ENCODE measurements at places on chromosomes 3 and 15.

- no peak for DNase-seq
These were observed 12.1 kb downstream of the SNAP23 start for GRCh38 chr15:42507514-42507913.

DNA sequence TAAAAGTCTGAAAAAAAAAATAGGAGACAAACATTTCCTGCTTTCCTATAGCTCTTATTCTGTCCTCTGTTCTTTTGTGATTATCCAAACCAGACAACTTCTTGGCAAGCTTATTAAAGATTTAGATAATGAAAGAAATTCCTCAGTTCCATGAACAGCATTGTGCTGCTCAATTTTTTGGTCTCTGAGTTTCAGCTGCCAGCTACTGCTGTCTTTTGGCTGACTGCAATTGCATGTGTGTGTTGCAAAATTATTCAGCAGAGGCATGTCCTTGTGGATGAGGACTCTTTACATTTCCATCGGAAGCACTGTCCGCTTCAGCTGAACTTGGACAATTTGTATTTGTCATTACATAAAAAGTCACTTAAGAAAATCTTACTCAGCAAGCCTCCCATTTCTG lies 397.3 kb upstream of the RASGRP1 start:
- no peak for DNase-seq

DNA sequence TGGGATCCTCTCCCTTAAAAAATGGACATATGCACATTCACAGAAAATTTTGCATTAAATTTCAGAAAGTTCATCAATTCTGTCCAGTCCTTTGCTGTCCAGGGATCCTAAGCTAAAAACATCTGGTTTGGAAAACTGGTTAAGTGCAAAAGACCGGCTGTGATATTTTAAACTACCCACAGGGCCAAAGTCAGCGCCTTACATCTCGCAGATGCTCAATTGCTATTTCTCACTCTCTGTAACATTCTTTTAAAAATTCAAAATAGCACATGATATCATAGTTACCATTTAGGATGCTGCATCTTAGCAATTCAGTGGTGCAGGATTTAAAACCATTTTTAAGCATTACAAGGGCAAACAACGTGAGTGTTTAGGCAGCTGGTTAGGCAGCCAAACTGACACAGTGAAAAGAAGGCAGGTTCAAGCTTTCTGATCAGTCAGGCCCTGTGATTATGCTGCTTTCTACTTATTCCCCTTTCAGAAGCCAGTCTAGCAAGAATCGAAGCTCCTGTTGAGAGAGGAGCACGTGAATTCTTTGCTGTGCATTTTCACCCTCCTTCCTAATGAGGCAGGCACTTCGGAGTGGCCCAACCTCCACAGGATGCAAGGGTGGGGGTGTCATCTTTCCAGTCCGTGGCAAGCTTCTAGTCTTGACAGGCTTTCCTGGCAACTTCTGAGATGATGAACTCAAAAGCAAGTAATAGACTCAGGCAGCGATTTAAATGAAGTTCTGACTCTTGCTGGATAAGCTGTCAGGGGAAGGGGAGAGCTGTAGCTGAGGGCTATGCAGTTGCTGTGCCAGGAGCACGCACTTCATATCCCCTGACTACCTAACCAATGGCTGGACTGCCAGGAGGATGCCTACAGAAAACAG lies 8.8 kb downstream of the PRICKLE2 start:
- DNase-seq, result no peak

- no peak for DNase-seq
These were observed 24.0 kb upstream of the USP3 start for GRCh38 chr15:63480441-63480821.

- DNase-seq, result no peak
These were observed 68.7 kb upstream of the FURIN start for GRCh38 chr15:90799639-90800170.

DNA sequence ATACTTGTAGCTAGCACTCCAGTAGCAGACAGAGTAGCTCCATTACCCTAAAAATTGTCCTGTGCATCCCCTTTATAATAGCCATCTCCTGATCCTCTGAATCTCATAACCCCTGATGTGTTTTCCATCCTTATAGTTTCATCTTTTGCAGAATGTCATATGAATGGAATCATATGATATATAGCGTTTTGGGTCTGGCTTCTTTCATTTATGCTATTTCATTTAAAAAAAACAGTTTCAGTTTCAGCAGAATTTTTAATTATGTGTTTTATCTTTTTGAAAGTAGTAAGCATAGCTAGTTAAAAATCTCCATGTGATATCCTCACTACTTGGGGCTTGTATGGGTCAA lies 132.7 kb downstream of the KLF13 start:
- no peak for DNase-seq

- DNase-seq, result no peak
These were observed 54.6 kb upstream of the STXBP5L start for GRCh38 chr3:120853416-120853815.

DNA sequence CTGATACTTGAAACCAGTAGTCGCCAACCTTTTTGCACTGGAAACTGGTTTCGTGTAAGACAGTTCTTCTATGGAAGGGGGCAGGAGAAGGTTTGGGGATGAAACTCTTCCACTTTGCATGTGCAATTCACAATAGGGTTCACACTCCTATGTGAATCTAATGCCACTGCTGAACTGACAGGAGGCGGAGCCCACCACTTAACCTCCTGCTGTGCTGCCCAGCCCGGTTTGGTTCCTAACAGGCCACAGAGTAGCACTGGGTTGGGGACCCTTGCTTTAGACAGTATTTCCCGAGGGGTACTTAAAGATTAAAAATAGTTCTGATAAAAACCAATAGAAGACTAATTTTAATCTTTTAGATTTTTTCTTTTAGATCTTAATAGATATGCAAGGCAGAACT lies 11.1 kb downstream of the TFG start:
- no peak for DNase-seq

- DNase-seq, result peak; percentile 55
These were observed 398.9 kb upstream of the TPRG1 start for GRCh38 chr3:188772886-188773285.

- no peak for DNase-seq
These were observed 15.6 kb downstream of the SNAP23 start for GRCh38 chr15:42511007-42511391.

DNA sequence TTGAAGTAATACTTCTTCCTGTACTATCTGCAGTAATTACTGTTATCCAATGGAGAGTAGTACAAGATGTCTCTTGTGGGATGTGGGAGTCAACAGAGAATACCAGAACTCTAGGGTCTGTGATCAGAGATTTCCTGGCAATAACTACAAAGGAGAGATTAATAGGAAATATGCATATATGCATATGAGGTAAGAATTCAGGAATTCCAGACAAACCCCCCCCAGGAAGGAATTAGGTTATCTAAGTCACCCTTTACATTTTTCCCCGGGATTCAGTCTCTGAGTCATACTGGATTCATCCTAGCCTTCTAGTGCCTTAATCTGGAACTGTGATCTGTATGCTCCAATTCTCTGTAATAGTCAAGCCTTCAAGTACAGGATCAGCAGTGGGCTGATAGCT lies 49.4 kb downstream of the GTF2E1 start:
- DNase-seq, result peak; percentile 50

DNA sequence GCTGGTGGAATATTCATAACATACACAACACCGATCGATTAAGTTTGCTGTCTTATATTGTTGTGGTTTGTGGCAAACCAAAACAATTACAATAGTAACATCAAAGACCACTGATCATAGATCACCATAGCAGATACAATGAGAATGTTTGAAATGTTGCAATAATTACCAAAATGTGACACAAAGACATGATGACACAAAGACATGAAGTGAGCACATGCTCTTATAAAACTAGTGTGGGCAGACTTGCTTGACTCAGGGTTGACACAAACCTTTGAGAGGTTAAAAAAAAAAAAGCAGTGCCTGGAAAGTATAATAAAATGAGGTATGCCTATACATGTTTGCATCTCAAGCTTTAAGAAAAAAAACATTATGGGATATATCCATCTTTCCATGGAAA lies 130.3 kb downstream of the NR1I2 start:
- no peak for DNase-seq

GRCh38 chr15:50890751-50891150 lies 17.7 kb upstream of the AP4E1 start:
- no peak for DNase-seq

DNA sequence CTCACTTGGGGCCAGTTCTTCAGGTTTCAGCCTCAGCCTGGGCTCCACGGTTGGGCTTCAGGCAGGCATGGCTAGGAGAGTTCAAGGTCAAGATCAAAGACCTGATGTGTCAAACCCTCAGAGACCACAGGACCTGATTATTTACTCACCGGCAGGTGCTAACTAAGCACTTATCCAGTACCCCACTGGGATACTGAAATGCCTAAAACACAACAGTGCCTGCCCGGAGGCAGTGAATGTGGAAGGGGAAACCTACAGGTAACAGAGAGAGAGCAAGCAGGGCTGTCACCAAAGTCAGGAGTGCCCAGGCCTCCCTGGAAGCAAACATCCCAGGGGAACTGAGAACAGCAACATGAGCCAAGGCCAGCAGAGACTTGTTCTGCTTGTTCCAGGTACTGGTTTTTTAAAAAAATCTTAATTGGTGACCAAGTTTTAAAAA lies 6.7 kb downstream of the IDH2 start:
- DNase-seq, result no peak

DNA sequence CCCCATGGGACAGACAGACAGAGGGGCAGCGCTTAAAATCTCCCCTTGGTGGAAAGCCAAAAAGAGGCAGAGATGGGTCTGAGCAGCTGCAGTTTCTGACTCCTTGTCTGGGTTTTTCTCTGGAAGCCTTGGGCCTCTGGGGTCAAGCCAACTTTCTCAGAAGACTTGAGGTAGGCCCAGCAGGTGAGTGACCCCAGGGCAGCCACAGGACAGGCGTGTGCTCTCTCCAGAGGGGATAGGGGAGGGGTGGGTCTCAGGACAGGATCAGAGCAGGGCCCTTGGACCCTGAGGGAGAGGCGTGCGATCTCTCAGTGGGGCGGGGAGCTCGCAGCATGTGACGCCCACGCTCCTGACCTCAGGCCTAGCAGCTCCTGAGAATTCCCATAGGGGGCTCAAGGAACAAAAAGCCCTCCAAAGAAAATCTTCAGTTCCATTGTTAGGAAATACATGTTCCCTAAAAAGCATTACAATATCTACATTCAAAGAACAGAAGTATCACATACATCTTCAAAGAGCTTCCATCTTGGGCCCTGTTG lies 34.6 kb upstream of the DUSP7 start:
- no peak for DNase-seq

DNA sequence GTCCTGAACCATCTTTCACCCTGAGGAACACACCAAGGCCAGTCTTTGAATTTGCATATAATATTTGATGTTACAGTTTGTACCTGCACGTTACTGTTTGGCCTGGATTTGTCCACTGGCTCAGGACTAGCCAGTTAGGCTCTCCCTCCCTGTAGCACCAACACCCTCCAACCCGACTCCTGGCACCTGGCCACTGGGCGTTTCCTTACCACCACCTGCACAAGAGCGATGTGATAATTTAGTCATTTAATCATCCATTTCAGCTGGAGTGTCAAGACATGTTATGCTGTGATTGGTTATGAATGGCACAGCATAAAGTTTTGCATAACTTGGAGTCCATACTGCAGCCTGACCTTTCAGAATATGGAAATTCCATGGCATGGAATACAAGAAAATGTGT lies 242.4 kb downstream of the KCNMB2 start:
- no peak for DNase-seq

DNA sequence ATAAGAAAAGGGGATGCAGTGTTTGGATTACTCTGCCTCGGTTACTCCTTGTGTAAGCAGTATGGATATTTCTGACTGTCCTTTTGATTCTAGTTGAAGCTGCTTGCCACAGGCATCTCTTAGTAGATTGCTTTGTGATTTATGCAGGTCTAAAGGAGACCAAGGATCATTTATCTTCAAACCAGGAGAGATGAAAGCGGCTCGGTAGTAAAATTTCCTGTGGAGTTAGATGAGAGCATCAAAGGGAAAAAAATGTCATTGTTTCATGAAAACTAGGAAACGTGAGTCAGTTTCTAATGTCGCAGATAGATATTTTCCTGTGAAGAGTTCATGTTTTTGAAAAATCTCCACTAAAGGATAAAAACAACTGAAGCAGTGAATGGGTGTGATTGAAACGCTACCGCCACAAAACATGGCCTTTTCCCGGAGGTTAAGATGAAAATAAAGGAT lies 254.0 kb upstream of the TBL1XR1 start:
- DNase-seq, result no peak
